ENCODE measurements at places on chromosomes 7 and 10.

- DNase-seq: no peak
Measured at GRCh38 chr10:121788717-121789116, 139.1 kb downstream of the ATE1 start.

DNA sequence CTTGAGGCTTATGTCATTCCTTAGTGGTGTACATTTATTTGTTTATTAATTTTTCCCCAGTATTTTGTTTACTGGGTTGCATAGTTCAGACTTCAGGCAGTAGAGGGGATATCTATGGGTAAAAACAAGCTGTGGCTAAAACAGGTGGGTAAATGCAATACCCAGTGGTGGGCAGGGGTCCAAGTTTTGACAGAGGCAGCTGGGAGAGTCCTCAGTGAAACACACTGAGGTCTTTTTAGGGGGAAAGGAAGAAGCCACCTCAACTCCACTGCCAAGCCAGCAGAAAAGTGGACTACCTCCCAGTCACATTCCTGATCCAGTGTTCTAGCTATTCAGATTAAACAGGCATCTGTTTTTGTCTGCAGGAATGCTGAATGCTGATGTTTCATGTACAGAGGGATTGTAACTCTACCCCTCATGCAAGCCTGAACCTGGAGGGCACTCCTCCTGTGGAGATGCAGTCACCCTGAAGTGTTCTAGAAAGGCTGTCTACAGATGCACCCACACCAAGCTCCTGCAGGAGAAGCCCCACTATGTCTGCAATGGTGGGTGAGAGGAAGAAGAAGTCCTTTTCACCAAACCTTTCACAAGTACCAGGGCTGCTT lies 757.8 kb downstream of the INHBA start:
- DNase-seq: no peak

GRCh38 chr10:5184987-5185775 lies at the start of gene AKR1C8:
AKR1C8 (minus strand) TSS chr10:5185150; CDS start chr10:5185104, 46 bp downstream.
- no peak for DNase-seq

GRCh38 chr10:17795083-17795482 lies 14.1 kb upstream of the MRC1 start:
- DNase-seq: no peak

- no peak for DNase-seq
Measured at GRCh38 chr7:23065974-23066373, 39.6 kb upstream of the KLHL7 start.

GRCh38 chr7:44212018-44212417 lies 11.2 kb downstream of the YKT6 start:
- DNase-seq: no peak

DNA sequence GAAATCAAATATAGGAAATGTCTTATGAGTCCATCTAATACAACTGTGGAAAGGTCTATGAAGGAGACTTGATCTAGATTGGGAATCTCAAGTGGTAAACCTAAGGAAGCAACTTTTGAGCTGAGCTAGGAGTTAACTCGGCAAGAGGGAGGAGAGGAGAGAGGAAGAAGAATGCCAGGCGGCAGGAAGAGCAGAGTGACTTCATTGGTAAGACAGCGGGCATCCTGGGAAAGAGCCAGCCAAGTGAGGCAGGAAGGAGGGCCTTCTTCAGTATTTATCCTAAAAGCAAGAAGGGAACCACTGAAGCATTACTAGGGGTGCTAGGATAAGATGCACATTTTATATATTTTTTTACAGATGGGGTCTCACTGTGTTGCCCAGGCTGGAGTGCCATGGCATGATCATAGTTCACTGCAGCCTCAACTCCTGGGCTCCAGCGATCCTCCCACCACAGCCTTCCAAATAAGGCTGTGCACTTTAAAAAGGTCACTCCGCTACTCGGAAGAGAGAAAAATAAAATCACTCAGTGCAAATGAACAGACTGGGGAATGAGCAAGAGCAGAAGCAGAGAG lies 2.0 kb downstream of the BCL7B start:
- no peak for DNase-seq

- no peak for DNase-seq
Measured at GRCh38 chr7:39923091-39923490, 27.0 kb upstream of the CDK13 start.

DNA sequence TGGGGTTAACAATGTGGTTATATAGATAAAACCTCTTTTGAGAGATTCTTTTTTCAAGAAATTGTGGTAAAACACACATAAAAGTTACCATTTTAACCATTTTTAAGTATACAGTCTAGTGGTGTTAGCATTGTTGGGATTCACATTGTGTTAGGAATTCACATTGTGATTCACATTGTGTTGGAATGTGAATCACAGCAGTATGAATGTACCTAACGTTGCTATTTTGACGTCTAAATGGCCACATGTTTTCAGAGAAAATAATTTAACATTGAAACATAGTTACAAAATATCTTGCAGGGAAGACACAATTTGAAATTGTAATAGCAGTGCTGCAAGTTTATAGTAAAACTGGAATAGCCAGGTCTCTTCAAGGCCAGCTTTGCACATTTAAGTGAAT lies 129.0 kb downstream of the BICC1 start:
- no peak for DNase-seq

DNA sequence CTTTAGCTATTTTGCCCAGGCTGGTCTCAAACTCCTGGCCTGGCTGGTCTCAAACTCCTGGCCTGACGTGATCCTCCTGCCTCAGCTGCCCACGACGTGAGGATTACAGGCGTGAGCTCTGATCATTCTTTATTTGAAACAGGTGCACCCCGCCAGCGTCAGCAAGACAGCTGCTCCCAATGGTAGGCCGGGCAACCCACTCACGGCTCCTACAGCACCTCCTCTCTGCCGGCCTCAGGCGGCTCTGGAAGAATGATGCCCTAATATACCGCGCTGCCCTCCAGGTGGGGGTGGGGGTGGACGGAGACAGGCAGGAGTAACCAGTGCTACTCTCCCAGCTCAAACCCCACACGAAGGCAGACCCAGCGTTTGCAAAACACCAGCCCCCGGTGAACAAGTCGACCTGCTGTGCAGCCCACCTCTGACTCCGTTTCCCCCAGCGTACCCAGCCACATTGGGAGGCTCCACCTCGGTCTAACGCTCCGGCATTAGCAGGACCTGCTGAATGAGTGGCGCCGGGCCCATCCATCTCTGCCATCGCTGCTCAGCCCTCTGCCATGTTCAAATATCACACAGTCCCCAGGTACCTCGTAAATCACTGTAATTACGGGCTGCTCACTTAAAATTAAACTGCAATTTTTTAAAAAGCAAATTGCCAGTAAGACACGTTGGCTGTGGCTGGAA lies 148.6 kb downstream of the ELFN1 start:
- DNase-seq: no peak

DNA sequence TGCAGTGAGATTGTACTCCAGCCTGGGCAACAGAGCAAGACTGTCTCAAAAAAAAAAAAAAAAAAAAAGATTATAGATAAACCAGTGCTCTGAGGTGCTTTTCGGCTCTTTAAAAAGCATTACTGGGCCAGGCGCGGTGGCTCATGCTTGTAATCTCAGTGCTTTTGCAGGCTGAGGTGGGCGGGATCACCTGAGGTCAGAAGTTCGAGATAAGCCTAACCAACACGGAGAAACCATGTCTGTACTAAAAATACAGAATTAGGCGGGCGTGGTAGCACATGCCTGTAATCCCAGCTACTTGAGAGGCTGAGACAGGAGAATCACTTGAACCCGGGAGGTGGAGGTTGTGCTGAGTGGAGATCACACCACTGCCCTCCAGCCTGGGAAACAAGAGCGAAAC lies 6.6 kb upstream of the HNRNPF start:
- no peak for DNase-seq

- no peak for DNase-seq
Measured at GRCh38 chr10:117418121-117418520, 42.9 kb upstream of the PDZD8 start.

DNA sequence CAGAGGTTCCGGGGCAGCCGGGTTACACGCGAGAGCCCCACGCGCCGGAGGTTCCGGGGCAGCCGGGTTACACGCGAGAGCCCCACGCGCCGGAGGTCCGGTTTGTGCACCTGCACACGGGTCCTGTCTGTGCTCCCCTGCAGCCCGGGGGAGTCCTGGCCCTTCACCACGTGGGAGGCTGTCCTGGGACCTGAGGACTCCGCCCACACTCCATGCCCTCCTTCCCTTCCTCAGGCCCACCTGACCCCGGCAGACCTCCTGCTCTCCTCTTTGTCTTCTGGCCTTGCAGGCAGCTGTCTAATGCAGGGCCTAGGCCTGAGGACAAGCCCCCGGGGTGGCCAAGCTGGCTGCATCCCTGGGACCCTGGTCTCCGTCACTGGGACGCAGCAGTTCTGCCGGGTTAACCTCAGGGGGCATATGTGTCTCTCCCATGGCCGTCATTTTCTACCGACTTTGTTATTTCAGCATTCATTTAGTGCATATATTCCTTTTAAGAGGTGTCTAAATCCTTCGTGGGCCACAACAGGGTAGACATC lies 374.6 kb downstream of the DNAJB6 start:
- no peak for DNase-seq

GRCh38 chr10:43419997-43420368 lies 11.0 kb upstream of the HNRNPF start:
- no peak for DNase-seq

DNA sequence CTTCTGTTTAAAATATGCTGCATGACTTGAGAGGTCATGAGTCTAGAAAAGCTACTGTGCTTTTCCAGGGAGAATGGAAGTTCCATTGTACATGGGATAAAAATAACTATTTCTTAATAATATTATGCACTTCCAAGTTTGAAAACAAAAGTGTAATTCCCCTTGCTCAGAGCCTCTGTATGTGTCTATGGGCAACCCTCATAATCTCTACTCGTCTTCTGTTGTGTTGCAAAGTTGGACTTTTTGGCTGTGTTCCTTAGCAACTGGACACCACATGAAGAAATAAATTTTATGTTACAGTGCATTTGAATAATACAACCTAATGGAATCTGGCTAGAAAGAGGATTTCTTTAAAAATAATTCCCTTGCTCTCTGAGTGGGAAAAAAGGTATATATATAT lies 242.6 kb downstream of the TWIST1 start:
- no peak for DNase-seq

DNA sequence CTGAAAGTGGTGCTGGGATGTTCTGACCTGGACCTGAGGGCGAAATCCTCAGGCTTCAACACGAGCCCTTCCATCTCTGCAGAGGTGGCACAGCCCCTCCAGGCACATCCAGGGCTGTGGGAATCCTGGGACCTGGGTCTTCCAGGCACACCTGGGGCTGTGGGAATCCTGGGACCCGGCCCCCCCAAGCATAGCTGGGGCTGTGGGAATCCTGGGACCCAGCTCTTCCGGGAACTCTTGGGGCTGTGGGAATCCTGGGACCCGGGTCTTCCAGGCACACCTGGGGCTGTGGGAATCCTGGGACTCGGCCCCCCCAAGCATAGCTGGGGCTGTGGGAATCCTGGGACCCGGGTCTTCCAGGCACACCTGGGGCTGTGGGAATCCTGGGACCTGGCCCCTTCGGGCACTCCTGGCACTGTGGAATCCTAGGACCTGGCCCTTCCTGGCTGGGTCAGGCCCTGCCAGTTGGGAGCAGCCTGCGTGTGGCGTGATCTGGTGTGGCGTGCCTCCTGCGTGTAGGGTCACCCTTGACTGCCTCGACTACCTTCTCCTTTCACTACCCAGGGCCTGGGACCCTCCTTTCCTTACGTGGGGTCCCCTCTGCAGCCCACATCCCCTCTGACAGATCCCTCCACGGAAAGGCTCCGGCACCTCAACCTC lies 124.0 kb downstream of the WDR37 start:
- no peak for DNase-seq

DNA sequence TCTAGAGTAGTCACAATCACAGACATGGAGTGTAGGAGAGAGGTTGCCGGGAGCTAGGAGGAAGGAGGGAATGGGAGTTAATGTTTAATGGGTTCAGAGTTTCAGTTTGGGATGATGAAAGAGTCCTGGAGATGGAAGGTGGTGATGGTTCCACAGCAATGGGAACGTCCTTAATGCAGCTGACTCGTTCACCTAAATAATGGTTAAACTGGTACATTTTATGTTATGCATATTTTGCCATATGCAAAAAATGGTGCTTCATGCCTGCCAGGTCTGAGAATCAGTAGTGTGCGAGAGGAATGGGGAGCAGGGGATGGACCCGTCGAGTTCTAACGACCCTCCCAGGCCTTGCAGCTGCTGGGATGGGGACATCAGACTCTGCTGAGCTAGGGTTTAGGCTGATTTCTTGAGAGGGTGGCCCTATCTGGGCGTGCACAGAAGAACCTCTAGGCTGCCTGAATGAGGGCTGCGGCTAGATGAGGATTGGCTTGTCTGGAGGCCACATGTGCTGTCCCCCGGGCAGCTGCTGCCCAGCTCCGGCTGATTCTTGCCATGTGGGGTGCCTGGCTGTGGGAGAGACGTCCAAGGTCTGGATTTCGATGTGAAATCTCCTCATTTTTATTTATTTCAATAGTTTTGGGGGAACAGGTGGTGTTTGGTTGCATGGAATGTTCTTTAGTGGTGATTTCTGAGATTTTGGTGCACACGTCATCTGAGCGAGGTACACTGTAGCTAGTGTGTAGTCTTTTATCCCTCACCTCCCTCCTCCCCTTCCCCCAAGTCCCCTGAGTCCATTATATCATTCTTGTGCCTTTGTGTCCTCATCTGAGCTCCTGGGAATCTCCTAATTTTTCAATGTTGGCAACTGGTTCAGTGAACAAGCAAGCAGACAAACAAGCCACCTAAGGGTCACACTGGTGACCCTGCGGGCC lies 116.0 kb downstream of the GRK5 start:
- DNase-seq: no peak

GRCh38 chr7:130296221-130296951 lies 3.4 kb downstream of the CPA4 start:
- DNase-seq: no peak

DNA sequence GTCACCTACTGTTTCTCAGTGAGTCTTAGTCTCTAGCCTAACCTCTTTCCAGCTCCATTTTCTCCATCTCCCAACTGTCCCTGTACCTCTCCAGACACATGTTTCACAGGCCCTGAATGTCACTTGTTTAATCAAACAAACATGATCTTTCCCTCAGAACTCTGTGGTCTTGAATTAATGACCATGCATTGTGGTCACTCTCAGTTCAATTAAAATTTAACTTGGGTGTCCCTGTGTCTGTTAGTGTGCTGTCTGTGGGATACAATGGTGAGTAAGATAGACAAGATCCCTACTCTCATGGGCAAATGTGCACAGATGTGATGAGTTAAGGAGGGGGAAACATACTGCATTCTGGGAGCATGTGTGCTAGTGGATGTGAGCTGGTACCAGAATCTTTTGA lies 65.0 kb downstream of the RBM33 start:
- no peak for DNase-seq

DNA sequence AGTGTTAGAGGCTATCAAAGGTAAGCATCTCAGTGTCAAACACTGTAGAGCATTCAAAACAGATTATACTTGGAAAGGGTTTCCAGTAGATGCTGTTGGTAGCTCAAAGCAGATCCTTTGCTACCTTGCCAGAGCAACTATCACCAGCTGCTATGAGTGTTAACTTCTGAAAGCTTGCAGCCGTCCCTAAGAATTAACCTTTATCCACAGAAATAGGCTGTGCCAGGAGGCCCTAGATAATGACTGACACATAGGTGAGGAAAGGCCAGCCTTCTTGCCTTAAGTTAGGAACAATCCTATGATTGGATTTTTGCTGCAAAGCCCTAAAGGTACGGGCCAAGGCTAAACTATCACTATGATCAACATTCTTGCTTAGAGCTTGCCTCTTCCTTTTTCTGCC lies 263.2 kb downstream of the DGKB start:
- no peak for DNase-seq

- DNase-seq: peak; percentile 47
Measured at GRCh38 chr7:46257761-46258448, 336.8 kb upstream of the IGFBP3 start.

Data from HTR-8/SVneo (cell line).